ENCODE measurements at places on chromosomes 6 and 20.

DNA sequence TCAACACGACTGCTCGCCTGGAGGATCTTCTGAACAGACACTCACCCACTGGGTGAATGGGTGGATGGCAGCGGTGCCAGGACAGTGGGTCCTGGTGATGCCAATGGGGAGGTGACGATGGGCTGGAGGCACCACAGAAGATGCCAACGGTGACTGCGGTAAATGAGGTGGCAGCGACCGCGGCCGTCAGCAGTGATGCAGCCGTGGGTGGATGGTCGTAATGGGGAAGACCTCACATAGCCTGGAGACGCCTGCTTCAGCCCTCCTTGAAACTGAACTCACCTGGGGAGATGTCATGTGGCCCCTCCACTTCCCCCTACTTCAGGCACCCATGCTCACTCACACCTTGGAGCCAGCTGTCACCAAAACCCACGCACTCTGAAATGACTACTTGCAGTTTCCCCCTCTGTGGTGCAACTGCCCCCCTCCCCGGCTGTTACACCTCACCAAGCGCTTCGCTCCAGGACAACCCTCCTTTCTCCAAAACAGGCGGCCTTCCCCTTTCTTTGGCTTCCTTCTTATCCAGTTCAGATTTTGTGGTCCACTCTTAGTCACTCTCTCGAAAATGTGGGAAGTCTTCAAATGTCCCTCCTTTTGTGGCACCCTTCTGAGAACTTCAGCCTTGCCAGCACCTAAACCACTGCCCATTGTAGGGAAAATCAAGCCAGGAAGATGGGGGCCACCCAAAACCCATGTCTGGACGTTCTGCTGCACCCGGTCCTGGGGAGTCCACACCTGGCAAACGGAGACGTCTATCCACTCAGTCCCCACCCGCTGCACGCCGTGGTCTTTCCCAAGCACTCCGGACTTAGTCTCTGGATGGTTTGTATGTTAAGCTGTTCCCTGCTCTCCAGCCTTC lies 10.4 kb upstream of the ABHD16B start:
- no peak for DNase-seq

DNA sequence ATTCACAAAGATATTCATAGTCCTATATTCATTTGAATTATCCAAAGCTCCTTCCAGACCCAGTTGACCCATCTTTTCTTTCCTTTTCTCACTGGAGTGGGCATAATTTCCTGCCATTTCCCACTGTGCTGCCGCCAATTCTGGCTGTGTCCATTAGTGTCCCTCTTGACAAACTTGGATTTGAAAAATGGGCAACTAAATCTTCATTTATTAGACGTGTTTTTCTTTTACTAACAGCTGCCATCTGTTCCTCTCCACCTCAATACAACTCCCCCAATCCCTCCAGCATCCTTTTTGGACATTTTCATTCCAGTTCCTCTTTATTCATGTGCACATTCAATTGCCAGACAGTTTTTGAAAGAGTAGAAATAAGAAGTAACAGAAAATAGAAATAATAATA lies 90.5 kb downstream of the PCSK2 start:
- no peak for DNase-seq

DNA sequence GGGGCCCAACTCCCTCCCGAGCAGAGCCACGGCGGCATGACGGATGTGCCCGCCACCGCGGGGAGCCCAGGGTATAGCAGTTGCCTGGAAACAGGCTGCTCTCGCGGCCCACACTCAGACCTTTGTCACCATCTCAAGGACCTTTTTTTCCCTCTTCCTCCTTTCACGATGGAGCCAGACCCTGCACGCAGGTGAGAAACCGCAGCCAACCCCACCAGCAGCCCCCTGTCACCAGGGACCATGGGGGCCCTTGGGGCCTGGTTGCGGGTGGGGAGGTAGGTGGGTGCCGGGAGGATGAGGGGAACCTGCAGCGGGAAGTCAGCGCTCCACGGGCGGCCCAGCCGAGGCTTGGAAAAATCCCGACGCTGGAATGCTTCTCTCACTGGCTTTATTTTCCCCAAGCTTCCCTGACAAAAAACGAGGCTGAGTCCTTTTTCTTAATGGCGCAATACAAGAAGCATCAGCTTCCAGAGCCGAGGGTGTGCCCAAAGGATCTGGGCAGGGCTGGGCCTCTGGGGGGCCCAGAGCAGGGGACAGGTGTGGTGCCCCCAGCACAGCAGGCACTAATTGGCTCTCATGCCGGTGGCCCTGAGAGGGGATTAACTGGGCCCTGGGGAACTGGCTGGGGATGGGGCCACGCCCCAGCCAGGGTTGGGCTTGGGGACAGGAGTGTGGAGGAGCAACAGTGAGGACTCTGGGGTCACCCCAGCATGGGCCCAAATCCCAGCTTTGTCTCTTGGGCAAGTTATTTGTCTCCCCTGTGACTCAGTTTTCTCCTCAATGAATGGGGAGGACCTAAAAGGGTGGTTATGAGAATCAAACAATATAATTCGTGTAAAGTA lies 23.9 kb downstream of the NOL4L start:
- no peak for DNase-seq

GRCh38 chr6:150765067-150765764 lies 100.3 kb upstream of the MTHFD1L start:
- DNase-seq = no peak

DNA sequence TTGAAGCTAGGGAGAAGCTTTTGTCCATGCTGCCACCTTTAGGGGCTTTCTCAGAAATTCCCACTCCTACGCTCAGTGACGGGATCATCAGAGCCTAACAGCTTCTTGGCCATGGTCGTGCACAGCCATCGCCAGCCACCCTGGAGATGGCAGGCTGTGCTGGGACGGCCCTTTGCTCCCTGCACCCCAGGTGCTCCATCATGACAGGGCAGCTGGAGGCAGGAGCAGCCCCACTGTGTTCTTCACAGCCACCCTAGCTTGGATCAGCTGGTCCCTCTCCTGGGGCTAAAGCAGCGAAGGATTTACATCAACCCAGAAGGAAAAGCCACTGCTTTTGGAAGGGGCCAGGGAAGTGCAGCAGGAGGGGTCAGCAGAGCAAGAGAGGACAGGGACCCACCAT lies 235.9 kb downstream of the LY86 start:
- DNase-seq = no peak

GRCh38 chr6:1614448-1615150 lies 4.9 kb downstream of the FOXC1 start:
- DNase-seq = no peak

DNA sequence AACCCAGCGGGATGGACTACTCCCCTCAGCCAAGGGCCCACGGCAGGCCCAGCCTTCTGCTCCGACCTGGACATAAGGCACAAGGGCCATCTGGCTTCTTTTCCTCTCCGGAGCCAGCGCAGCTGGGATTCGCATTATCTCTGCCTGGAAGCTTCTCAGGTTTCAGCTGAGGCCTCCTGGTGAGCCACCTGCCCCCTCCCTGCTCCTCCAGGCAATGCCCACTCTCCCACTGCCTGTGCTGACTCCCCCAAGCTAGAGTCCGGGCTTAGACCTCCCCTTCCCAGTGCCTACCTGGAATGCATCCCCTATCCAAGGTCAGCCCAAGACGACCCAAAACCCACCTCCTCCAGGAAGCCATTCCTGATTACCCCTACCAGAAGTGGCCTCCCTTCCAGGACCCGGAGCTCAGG lies 60.7 kb downstream of the EZR start:
- no peak for DNase-seq

GRCh38 chr6:14816116-14816859 lies 429.6 kb upstream of the JARID2 start:
- DNase-seq = no peak

- no peak for DNase-seq
Observed at GRCh38 chr6:82906951-82907350, 158.7 kb downstream of the UBE3D start.

- DNase-seq = peak; percentile 90
Observed at GRCh38 chr6:29887819-29888776, 54.2 kb upstream of the HLA-A start.
